Activated T-helper 1 cell treated with anti-CD3 and anti-CD28 coated beads, Interleukin-12 subunit alpha, Interleukin-12 subunit beta, Interleukin-2, Interleukin-4 antibody, amounts not matched to agents 30 ng/mL and 10 ng/mL and 1 ng/mL, durations not matched to agents 14 hours and 24 hours and 36 hours (primary cell): ENCODE measurements at places on chromosomes 7 and 10. TPM values are rescaled to one million over a fixed set of nuclear protein-coding genes. Genes with fewer than 3 reads are reported as not detected.

Gene PKD2L1
- total RNA-seq: not detected in 2 replicates

Gene FOXI2
- total RNA-seq: not detected in 2 replicates

Gene ITGB8
- total RNA-seq: 0.03 TPM in 1 of 2 replicates, not detected in the other

Gene TCAF2
- total RNA-seq: 22.9 and 23.5 TPM in 2 replicates

Gene CYP26A1
- not detected in 2 replicates for total RNA-seq

Gene IL2RA
- 1,237 and 1,254 TPM in 2 replicates for total RNA-seq

Gene SEPTIN14
- total RNA-seq: not detected in 2 replicates

Gene OR2A12
- total RNA-seq: not detected in 2 replicates

Gene ELAPOR2
- total RNA-seq: 1.3 and 2.3 TPM in 2 replicates

Gene ELFN1
- 0.05 TPM in 1 of 2 replicates, not detected in the other for total RNA-seq

Gene PON1
- not detected in 2 replicates for total RNA-seq

Gene GPR146
- total RNA-seq: 2.2 and 2.8 TPM in 2 replicates

Gene CUEDC2
- 59.0 and 59.4 TPM in 2 replicates for total RNA-seq
